ENCODE measurements at places on chromosomes 1 and 21.

DNA sequence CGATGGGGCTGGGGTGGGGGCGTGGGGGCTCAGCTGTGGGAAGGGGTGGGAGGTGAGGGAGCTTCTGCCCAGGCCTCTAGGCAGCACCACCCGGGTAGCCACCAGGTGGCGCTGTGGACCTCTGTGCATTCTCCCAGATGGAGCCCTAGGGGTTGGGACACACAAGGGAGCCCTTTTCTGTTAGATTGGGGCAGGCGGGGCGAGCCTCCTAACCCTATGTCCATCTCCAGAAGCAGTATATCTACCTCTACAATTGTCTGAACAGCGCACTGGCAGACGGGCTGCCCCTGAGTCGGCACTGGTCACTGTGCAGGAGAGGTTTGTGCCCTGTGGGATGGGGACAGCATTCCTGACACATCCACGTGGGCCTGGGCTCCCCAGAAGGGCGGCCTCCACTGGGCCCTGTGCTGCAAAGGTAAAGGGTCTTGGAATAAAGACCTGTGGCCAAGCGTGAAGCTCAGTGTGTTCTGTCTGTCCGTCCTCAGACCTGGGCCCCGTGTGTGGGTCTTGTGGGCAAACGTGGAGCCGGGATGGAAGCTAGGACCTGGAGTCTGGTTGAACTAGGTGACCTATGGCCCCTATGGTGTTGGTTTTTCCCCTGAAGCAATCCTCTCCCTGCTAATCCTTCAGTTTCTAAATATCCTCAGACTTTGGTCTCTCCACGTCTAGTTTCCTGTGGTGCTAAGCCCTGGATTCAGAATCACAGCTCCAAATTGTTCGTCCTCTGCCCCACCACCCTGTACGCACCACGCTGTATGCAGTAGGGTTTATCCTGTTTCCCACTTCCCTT lies 4.4 kb upstream of the LGR6 start:
- DNase-seq, result peak; percentile 44

- DNase-seq, result peak; percentile 82
These were observed 16.9 kb downstream of the TCEANC2 start for GRCh38 chr1:54070171-54070837.

DNA sequence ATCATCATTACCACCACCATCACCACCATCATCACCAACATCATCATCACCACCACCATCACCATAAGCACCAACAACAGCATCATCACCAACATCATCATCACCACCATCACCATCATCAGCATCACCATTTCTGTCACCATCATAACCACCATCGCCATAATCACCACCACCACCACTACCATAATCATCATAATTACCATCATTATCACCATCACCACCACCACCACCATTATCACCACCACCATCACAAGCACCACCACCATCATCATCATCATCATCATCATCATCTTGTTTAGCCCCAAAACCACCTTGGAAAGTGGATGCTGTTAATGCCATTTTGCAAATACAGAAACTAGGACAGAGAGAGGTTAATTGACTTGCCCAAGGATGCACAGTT lies 22.5 kb downstream of the CAMK2N1 start:
- no peak for DNase-seq

- no peak for DNase-seq
These were observed 59.8 kb downstream of the CRB1 start for GRCh38 chr1:197327776-197328364.

DNA sequence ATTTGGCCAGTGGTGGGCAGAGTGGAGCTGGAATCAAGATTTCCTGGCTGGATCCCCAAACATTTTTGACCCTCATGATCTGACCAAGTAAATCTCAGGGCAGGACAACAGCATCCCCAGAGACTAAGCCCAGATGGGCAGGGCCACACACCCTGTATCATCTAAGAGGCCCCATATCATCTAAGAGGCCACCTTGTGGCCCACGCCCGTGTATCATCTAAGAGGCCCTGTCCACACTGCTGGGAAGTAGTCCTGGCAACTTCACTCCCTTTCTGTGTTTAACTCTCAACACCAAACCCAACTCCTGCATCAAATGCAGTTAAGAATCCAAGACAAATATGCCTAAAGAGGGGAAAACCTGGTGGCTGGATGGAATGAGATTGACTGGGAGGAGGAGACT lies 81.6 kb upstream of the SSX2IP start:
- no peak for DNase-seq

DNA sequence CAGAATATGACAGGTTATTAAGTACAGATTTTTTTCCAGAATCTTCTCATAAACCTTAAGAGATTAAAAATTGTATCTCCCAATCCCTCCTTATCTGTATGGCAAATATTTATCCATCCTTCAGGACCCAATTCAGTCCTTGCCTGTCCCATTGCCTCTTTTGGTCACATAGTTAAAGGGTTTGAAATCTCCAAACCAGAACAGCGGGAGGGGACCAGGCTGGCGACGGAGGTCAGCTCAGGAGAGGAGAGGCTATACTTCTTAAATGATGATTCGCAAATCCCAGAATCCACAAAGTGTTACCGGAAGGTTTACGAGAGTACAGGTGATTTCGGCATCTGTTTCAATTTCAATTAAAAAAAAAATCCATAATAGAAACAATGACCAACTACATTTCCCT lies 572.7 kb downstream of the SMYD3 start:
- no peak for DNase-seq

DNA sequence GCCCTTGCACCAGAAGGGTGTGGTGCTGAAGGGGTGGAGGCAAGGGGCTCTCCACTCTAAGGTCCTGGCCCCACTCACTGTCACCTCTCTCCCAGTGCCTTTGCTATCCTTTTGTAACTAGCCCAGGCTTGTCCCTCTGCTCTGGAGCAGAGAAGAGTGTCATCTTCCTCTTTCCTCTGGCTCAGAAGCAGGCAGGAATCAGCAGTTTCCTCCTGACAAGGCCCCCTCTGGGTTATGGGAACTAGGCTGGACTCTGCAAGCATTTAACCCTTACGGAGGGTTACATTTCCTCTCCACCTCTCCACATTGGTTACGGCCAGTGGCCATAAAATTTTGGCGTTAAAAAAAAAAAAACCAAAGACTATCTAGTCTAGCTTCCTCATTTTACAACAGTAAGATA lies 30.4 kb downstream of the PLXNA2 start:
- no peak for DNase-seq

GRCh38 chr21:41852929-41853320 lies 26.2 kb downstream of the PRDM15 start:
- no peak for DNase-seq

GRCh38 chr1:39485046-39485803 lies 6.2 kb upstream of the BMP8A start:
- DNase-seq, result no peak

DNA sequence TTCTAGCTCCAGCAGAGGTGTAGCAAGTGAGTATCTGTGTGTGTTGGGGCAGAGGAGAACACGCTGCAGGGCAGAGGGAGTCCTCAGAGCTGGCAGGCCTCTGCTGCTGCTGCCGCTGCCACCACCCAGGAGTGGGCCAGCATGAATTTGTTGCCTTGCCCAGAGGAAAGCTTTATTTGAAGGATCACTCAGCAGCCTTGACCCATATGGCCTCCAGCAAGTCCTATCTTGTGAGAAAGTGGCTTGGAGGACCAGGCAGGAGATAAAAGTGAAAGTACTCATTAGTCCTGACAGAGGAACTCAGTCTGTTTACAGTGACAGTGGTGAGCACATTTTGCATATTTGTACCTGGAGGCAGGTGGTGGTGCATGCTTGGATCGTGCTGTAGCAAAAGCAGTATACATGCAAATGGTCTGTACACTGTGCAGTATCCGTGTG lies 3.1 kb downstream of the TRAF5 start:
- no peak for DNase-seq

DNA sequence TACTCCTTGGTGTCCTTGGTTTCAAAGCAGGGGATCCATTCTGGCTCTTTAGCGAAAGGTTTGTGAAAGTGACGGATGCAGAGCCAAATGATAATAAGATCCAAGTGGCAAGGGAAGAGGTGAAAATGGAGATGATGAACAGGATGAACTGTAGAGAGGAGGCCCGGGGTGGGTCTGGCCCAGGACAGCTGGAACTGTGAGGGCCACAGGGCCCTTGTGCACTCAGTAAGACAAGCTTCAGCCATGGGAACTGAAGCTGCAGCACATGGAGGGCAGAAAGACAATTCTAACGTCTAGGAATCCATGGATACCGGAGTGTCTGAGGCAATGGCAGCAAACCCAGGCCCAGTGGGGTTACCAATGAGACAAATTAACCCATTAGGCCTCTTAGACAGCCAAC lies 4.8 kb downstream of the KCNA2 start:
- no peak for DNase-seq

DNA sequence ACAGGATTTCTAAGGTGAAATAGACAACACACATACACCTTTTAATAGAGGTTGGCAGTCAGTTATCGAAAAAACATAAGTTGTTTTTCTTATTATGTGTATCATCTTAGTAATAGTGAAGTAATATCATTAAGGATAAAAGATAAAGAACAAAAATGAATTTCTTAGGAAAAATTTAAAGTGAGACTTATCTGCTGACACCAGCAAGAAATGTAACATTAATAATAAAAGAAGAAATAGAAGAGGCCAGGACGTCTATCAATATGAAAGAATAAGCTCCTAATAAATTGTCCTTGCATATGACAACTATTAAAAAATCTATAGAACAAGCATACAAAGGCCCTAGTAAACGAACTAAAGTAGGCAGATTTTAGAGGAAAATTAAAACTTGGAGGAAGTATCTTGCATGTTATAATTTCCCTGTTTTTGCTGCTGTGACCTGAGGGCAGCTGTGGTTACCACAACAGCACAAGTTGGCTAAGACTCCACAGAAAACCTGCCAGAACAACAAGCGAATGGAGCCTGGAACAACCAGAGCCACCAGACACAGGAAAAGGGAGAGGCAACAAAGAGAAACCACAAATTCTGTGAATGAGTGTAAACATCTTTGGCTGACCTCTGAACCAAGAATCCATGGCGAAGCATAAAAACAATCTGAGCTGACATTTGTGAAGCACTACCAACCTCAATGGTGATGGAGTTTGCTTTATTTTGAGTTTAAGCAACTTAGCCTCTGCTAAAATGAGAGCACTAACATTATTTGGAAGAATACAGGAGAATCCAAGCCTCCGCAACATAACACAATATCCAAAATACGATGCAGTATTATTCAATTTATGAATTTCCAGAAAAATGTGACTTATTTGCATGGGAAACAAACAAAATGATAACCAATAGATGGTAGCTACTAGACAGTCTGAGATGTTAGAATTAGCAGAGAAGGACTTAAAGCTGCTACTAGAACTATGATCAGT lies 207.5 kb downstream of the KCNT2 start:
- DNase-seq, result no peak

GRCh38 chr1:44511769-44512168 lies 106.7 kb downstream of the RNF220 start:
- no peak for DNase-seq

DNA sequence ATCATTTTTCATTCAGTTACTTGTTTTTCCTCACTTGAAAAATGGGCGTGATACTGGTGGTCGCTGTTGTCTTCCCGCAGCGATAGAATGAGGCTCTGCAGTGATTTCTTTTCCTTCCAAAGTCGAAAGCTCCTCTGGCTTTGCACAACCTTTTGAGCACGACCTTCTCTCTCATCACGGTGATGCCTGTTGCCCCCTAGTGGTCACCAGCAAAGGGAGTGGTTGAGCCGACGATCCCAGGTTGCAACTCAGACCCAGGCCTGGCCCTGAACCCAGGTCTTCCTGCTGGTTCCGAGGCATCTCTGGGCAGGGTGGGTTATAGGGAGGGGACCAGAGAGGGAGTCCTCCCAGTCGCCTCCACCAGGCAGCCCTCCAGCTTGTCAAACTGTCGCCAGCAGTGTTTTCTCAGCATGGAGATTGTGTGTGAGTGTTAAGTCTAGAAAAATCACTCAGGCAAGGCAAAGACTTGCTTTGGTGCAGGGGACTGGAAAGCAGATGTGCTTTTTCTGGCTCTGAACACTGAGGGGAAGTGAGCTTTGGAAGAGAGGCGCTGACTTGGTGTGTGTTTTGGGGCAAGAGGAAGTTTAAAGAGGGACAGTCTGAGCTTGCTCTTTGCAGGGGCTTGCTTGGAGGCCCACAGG lies 285.3 kb downstream of the CAMTA1 start:
- DNase-seq, result peak; percentile 19

- DNase-seq, result peak; percentile 39
These were observed 59.2 kb downstream of the ABCA4 start for GRCh38 chr1:94061513-94062443.

DNA sequence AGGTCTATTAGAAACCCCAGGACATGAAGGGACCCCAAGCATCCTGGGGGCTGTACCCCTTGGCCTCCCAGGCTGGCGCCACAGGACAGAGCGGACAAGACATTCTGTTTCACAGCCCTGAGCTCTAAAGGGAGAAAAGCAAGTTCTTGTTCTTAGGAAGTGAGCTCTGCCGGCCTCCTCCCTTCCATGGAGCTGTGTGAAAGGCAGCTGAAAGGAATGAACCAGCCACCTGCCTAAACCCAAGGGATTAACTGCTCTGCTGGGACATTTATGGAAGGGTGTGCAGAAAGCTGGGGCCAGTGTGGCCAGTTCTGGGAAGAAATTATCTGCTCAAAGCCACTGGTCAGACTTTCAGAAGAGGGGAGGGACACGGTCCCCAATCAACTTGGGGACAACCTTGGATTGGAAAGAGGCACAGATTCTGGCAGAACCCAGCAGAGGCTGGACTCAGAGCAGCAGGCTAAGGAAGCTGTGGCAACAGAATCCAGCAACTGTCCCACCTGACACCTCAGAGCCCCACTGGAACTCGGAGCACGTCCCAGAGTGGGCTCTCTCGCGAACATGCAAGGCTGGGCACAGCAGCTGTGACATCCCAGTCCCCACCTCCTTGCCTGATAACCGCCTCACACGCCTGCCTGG lies 2.1 kb downstream of the KLHL21 start:
- DNase-seq, result no peak

Data from hippocampal formation (tissue), 2 donors.